Esophagus muscularis mucosa (tissue), 4 donors: ENCODE measurements at places on chromosomes 6 and 20. TPM values are rescaled to one million over a fixed set of nuclear protein-coding genes. Genes with fewer than 3 reads are reported as not detected.

The TGM3 gene
- total RNA-seq = not detected

The DDX39B gene
- 257 TPM for total RNA-seq

The PTCRA gene
- total RNA-seq = not detected

The POM121L2 gene
- total RNA-seq = not detected

The CEP250 gene
- 20.3 TPM for total RNA-seq

The LGSN gene
- total RNA-seq = not detected

The ARMH2 gene
- total RNA-seq = not detected

The CRISP3 gene
- total RNA-seq = not detected

- H3K4me3 ChIP-seq = no peak overlapping the region
- no peak for DNase-seq
- no peak overlapping the region for H3K27ac ChIP-seq
- H3K27me3 ChIP-seq = no peaks in the 10 kb centered on the region
- no peaks in the 10 kb centered on the region for H3K4me1 ChIP-seq
Measured at GRCh38 chr6:126432564-126432963, 92.6 kb downstream of the CENPW start.

GRCh38 chr6:106959985-106960384 is 14.5 kb downstream of the CD24 start:
- no peaks in the 10 kb centered on the region for H3K4me1 ChIP-seq
- no peak overlapping the region for H3K27ac ChIP-seq
- H3K36me3 ChIP-seq = no peaks in the 10 kb centered on the region
- H3K27me3 ChIP-seq = peaks cover 7% of the 10 kb centered on the region

- H3K27me3 ChIP-seq = no peaks in the 10 kb centered on the region
- no peaks in the 10 kb centered on the region for H3K4me1 ChIP-seq
- peaks cover 66% of the 10 kb centered on the region for H3K36me3 ChIP-seq
- H3K4me3 ChIP-seq = no peak overlapping the region
- no peak overlapping the region for H3K27ac ChIP-seq
Measured at GRCh38 chr6:18171871-18172270, 16.6 kb downstream of the KDM1B start.

DNA sequence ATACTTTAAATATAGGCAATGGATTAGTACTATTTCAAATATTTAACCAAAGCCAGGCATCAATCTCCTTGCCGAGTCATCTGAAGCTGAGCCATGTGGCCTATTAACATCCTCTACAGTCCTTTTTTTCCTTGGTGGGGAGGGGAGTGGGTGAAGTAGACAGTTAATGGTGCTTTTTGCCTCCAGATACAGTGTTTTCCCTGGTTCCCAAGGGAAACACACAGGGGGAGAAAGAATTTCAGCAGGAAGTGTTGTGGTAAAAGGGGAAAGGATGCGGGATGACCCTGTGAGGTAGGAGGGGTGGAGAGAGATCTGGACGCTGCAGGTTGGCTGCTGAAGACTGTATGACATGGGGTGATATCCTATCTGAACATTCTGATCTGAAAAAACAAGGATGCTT is 9.6 kb downstream of the CLDN20 start:
- DNase-seq = no peak
- H3K4me1 ChIP-seq = peaks cover 45% of the 10 kb centered on the region
- H3K36me3 ChIP-seq = no peaks in the 10 kb centered on the region
- H3K27me3 ChIP-seq = no peaks in the 10 kb centered on the region
- H3K4me3 ChIP-seq = no peak overlapping the region
- H3K27ac ChIP-seq = peak overlapping the region; percentile 53

DNA sequence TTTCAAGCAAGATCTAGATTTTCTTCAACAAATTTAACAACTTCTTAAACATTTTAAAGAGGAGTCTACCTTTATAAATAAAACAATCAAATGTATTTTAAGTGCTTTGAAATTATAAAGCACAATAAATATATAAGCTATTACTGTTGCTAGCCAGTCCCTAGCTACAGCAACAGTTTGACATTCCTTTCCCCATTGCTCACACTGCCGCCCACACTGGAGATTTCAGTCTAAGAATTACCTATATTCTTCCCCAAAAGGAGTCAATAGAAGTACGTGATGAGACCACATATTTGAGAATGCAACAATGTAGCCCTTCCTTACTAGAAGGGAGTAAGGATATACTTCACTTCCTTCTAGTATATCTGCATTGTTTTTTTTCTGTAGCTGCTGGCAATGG is 65.3 kb upstream of the RNF146 start:
- H3K27ac ChIP-seq = no peak overlapping the region
- no peak for DNase-seq
- H3K4me3 ChIP-seq = no peak overlapping the region
- H3K27me3 ChIP-seq = no peaks in the 10 kb centered on the region
- H3K4me1 ChIP-seq = no peaks in the 10 kb centered on the region
- no peaks in the 10 kb centered on the region for H3K36me3 ChIP-seq

DNA sequence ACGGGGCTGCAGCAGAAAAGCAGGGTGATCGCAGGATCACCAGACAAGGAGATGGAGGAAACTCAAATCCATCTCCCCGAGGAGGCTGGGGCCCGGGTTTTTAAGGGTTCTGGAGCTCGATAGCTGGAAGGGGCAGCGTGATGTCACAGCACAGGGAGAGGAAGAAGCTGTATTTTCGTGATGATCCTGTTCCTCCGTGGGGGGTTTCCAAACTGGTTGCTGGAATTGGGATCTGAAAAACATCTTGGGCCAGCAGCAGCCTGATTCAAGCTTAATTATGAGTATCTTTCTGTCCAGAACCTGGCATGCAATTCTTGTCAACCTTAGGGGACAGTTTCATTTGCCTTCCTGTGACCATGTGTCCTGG is 4.1 kb downstream of the CST7 start:
- no peaks in the 10 kb centered on the region for H3K27me3 ChIP-seq
- no peak overlapping the region for H3K27ac ChIP-seq
- no peaks in the 10 kb centered on the region for H3K4me1 ChIP-seq
- H3K4me3 ChIP-seq = no peak overlapping the region
- DNase-seq = no peak
- H3K36me3 ChIP-seq = peaks cover 26% of the 10 kb centered on the region

- peaks cover 36% of the 10 kb centered on the region for H3K4me1 ChIP-seq
- H3K4me3 ChIP-seq = no peak overlapping the region
- no peaks in the 10 kb centered on the region for H3K27me3 ChIP-seq
Measured at GRCh38 chr20:57450931-57451330, 59.7 kb downstream of the RBM38 start.

DNA sequence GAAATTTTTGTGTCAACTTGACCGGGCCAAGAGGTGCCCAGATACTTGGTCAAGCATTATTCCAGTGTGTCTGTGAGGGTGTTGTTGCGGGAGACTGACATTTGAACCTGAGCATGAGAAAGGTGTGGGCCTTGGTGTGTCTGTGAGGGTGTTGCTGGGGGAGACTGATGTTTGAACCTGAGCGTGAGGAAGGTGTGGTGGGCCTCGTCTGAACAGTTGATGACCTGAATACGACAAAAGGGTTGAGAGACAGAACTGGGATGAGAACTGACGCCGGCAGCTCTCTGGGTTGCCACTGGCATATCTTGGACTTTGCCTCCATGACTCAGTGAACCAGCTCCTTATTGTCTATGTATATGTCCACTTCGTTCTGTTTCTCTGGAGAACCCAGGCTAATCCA is 240.5 kb downstream of the ERMARD start:
- no peak overlapping the region for H3K27ac ChIP-seq
- no peak overlapping the region for H3K4me3 ChIP-seq
- H3K27me3 ChIP-seq = no peaks in the 10 kb centered on the region
- no peaks in the 10 kb centered on the region for H3K36me3 ChIP-seq

DNA sequence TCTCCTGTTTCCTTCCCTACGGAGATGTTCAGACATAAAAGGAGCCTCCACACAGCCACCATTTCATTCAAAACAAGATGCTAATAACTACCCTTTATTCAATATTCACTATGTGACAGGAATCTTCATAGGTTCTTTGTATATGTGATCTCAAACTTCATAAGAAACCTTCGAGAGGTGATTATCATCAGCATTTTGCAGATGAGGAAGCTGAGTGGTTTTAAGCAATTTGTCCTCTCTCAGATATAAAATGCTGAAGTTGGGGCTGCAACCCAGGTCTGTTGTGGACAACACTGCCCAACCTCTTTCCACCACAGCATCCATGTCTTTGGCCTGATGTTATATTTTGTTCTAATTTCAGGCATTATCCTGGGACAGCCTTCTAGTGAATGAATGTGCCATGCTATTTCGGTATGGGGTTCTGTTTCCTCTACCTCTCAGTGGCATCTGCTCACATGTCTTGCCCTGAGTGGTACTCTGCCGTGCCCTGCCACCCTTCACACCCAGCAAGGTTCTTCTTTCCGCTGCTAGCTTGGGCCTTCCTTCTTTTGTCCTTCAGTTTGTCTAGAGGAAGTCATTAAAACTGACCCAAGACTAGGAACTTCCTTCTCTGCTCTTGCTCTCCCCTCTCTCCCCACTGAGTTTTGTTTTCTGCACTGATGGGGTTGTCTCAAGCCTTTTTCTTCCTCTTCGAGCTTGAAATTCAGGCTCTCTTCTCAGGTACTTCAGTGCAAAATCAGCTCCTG is 300.9 kb upstream of the PRDM1 start:
- no peak overlapping the region for H3K4me3 ChIP-seq
- no peaks in the 10 kb centered on the region for H3K36me3 ChIP-seq
- no peaks in the 10 kb centered on the region for H3K27me3 ChIP-seq
- no peak overlapping the region for H3K27ac ChIP-seq

DNA sequence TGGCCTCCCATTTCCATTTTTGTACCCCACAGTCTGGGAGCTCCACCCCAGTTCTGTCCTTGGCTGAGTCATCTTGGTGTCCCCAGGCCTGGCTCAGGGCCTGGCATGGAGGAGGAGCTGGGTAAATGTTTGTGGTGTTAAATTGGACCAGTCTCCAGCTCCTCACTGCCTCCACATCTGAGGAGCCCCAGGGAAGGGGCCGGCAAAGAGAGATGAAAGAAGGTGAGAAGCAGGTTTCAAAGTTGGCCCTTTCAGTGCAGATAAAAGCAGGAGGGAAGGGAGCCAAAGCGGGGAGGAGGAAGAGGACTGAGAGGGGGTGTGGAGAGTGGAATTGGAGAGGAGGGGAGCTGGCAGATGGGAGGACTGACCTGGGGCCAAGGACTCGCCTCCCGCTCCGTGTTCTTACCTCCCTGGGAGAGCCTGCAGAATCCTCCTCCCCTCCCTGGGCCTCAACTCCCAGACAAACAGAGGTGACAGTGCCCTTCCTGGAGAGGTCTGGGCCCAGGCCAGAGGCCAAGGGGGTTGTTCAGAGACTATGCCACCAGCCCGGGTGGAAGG is 89.0 kb downstream of the CD40 start:
- no peaks in the 10 kb centered on the region for H3K36me3 ChIP-seq
- no peak overlapping the region for H3K4me3 ChIP-seq
- DNase-seq = no peak
- H3K27me3 ChIP-seq = no peaks in the 10 kb centered on the region

DNA sequence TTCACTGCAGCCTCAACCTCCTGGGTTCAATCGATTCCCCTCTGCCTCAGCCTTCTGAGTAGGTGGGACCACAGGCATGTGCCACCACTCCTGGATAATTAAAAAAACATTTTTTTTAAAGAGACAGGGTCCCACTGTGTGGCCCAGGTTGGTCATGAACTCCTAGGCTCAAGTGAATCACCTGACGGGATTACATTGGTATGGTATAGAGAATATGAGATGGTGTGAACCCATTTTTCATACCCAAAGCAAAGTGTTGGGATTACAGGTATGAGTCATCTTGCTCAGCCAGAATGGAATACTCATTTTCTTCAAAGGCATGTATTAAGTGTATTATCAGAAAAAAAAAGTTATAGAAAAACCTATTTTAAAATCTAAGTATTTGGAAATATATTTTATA is 114.2 kb downstream of the AHI1 start:
- no peaks in the 10 kb centered on the region for H3K27me3 ChIP-seq
- no peak overlapping the region for H3K4me3 ChIP-seq
- DNase-seq = no peak
- no peaks in the 10 kb centered on the region for H3K4me1 ChIP-seq

DNA sequence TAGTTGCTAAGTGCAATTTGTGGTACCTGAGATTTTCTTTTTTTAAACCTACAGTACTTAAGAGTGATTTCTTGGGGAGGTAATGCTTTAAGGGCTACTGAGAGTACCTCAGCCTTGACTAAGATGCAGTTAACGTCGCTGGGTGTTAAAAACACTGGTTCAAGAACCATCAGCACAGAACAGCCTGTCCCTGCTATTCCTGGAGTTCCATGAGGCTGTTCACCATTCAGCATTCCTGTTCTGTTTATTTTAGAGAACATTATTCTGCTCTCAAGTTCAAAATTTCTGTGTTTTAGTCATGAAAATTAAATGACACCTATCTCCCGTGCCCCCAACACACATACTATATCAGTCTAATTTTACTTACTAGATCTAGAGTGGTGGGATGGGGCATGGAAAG is 1.7 kb upstream of the PRELID3B start:
- H3K4me1 ChIP-seq = peaks cover 36% of the 10 kb centered on the region
- no peak overlapping the region for H3K27ac ChIP-seq
- no peaks in the 10 kb centered on the region for H3K27me3 ChIP-seq

DNA sequence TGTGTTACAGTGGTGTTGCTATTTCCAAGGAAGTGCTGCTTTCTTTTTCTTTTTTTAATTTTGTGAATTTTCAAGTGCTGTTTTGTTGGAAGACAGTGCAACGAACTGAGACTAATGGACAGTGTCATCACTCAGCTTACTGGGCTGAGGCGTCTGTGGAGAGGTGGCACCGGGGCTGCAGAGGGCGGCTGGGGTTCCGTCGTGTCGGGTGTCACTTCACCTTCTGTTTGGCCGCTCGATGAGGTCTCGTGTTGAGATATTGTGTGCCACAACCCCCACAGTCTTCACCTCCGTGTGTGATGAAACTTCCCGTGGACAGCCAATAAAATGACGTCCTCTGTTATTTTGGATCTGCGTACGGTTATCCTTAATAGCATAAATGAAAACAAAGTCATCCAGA is 149.4 kb upstream of the SNX9 start:
- H3K27me3 ChIP-seq = no peaks in the 10 kb centered on the region
- DNase-seq = no peak
- no peak overlapping the region for H3K27ac ChIP-seq
- H3K36me3 ChIP-seq = peaks cover 8% of the 10 kb centered on the region

GRCh38 chr6:30591008-30591407 is 19.8 kb downstream of the ABCF1 start:
- no peaks in the 10 kb centered on the region for H3K4me1 ChIP-seq
- peak overlapping the region; percentile 58 for H3K27ac ChIP-seq
- no peak overlapping the region for H3K4me3 ChIP-seq
- H3K36me3 ChIP-seq = peaks cover 89% of the 10 kb centered on the region
- no peaks in the 10 kb centered on the region for H3K27me3 ChIP-seq

DNA sequence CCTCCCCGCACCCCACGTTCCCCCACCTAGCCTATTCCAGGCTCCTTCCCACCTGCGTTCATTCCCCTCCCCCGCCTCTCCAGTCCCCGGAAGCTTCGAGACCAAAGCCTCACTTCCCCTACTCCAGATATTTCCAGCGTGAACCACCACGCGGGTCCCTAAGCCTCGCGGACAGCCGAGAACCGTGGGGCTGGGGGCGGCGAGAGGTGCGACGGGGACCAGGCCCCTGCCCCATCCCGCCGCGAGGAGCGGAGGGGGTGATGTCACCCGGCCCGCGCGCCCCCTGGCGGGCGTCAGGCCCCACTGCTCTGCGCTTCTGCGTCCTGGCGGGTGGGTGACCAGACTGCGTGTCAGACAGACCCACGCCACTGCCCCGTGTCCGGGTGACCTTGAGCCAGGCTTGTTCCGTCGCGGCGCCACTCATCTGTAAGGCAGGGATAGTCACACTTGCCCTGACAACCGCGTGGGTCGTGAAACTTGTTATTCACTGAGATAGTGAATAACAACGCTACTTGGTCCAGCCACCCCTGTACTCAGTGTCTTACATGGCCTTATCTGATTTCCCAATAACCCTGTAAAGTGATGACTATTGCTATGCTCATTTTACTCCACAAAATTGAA is 9.0 kb upstream of the HSP90AB1 start:
- no peaks in the 10 kb centered on the region for H3K27me3 ChIP-seq
- peaks cover 21% of the 10 kb centered on the region for H3K36me3 ChIP-seq
- peak; percentile 95 for DNase-seq
- peak overlapping the region; percentile 67 for H3K4me3 ChIP-seq
